Cardiac muscle cell (in vitro differentiated cells and primary cell): ENCODE measurements at places on chromosomes 7 and 10. TPM values are rescaled to one million over a fixed set of nuclear protein-coding genes. Genes with fewer than 3 reads are reported as not detected.
A peak's percentile ranks its signal among the peaks of the same experiment; 100 is the strongest.

ZNF394 gene
- 18.7 and 21.9 TPM in 2 replicates for polyA plus RNA-seq

ELMO1 gene
- polyA plus RNA-seq = 10.8 and 16.3 TPM in 2 replicates

CFAP70 gene
- polyA plus RNA-seq = 1.8 and 1.9 TPM in 2 replicates

CALML3 gene
- polyA plus RNA-seq = not detected in 2 replicates

FKBP6 gene
- polyA plus RNA-seq = 0.11 TPM in 1 of 2 replicates, not detected in the other

LRMDA gene
- 11.7 and 29.3 TPM in 2 replicates for polyA plus RNA-seq

INMT gene
- polyA plus RNA-seq = 0.98 and 2.2 TPM in 2 replicates

UTF1 gene
- polyA plus RNA-seq = not detected in 2 replicates

GRK5 gene
- 3.5 and 10.1 TPM in 2 replicates for polyA plus RNA-seq

ACTL6B gene
- polyA plus RNA-seq = not detected in 2 replicates

ABCC2 gene
- polyA plus RNA-seq = 0.12 and 0.92 TPM in 2 replicates

MYH16 gene
- 0.09 and 0.15 TPM in 2 replicates for polyA plus RNA-seq

OR2A1 gene
- not detected in 2 replicates for polyA plus RNA-seq

ZNF12 gene
- 16.8 and 31.5 TPM in 2 replicates for polyA plus RNA-seq

UCN3 gene
- polyA plus RNA-seq = not detected in 2 replicates

GRID2IP gene
- polyA plus RNA-seq = 0.06 and 0.11 TPM in 2 replicates

AKR1C1 gene
- 16.2 and 45.1 TPM in 2 replicates for polyA plus RNA-seq

PON1 gene
- polyA plus RNA-seq = 0.34 and 0.51 TPM in 2 replicates

VWDE gene
- polyA plus RNA-seq = 51.5 and 104 TPM in 2 replicates

GRCh38 chr7:123433665-123434064 lies 100.7 kb downstream of the IQUB start:
- no peaks in the 10 kb centered on the region for H3K27me3 ChIP-seq
- H3K4me1 ChIP-seq = no peaks in the 10 kb centered on the region
- H3K27ac ChIP-seq = no peak overlapping the region
- H3K4me3 ChIP-seq = no peak overlapping the region

GRCh38 chr7:67842571-67842970 lies 845.9 kb downstream of the TYW1 start:
- H3K27ac ChIP-seq = no peak overlapping the region
- H3K4me1 ChIP-seq = peaks cover 11% of the 10 kb centered on the region

- peak; percentile 56 for DNase-seq
- no peaks in the 10 kb centered on the region for H3K4me1 ChIP-seq
- H3K27ac ChIP-seq = no peak overlapping the region
Observed at GRCh38 chr10:92011560-92012214, 88.1 kb downstream of the BTAF1 start.

DNA sequence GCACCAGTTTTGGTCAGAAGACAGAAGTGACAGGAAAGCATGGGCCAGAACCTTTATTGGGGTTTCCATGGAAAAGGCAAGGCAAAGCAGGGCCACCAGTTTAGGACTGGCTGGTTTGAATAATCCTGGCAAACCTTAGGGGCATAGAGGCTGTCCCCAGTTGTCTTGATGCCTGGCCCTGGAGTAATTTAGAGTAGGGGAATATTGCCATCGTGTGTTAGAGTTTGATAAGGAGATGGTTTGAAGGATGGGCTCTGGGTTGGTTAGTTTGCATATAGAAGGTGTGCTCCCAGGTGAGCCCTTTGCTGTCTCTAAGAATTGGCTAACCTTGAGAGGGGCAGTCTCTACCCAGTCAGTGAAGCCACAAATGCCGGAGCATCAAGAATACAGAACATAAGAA lies 79.6 kb downstream of the ZNF777 start:
- H3K27me3 ChIP-seq = no peaks in the 10 kb centered on the region
- H3K36me3 ChIP-seq = no peaks in the 10 kb centered on the region
- no peak for DNase-seq
- no peak overlapping the region for H3K27ac ChIP-seq

GRCh38 chr10:1367938-1368841 lies 312.0 kb downstream of the WDR37 start:
- H3K4me3 ChIP-seq = no peak overlapping the region
- no peaks in the 10 kb centered on the region for H3K27me3 ChIP-seq

DNA sequence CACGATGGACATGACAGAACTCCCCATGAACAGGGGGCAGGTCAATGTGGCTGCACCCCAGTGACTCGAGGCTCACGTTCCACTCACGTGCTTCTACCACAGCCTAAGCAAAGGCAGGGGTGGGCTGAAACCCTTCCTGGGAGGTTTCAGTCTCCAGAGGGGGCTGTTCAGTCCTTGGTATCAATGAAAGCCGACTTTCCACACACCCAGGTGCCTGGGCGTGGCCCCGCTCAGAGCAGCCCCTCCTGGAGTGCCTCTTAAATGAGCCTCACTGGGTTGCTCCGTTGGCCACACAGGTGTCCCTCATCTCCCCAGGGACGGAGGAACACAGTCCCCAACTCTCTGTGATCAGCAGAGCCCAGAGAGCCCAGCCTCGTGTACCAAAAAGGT lies 90.5 kb upstream of the PDGFA start:
- no peaks in the 10 kb centered on the region for H3K27me3 ChIP-seq

GRCh38 chr10:61545170-61545569 lies 92.0 kb upstream of the TMEM26 start:
- DNase-seq = no peak
- H3K36me3 ChIP-seq = no peaks in the 10 kb centered on the region
- H3K27me3 ChIP-seq = no peaks in the 10 kb centered on the region
- no peaks in the 10 kb centered on the region for H3K4me1 ChIP-seq
- H3K27ac ChIP-seq = no peak overlapping the region
- H3K4me3 ChIP-seq = no peak overlapping the region

- no peaks in the 10 kb centered on the region for H3K4me1 ChIP-seq
- H3K36me3 ChIP-seq = no peaks in the 10 kb centered on the region
- no peak overlapping the region for H3K27ac ChIP-seq
- no peak overlapping the region for H3K4me3 ChIP-seq
- no peak for DNase-seq
- no peaks in the 10 kb centered on the region for H3K27me3 ChIP-seq
Observed at GRCh38 chr10:37067576-37067975, 57.8 kb upstream of the ANKRD30A start.

GRCh38 chr10:1978584-1978983 lies 241.3 kb upstream of the ADARB2 start:
- DNase-seq = no peak
- no peaks in the 10 kb centered on the region for H3K27me3 ChIP-seq
- no peak overlapping the region for H3K4me3 ChIP-seq

DNA sequence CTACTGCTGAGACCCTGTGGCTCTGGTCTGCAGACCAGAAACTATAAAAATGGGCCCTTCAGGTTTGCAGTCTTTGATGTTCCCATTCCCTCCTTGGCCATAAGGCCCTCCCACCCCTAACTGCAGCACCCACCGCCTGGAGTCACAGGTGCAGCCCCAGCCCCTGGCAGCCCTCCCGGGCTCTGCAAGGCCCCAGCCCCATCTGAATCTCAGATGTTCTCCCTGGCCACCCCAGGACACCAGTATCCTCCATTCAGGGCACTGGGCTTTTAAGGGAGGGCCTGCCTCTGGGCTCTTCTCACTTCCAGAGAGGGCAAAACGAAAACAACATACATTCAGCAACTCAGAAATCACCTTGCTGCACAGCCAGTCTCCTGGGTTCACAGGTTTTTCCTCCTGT lies 107.7 kb upstream of the RET start:
- no peak for DNase-seq
- H3K4me1 ChIP-seq = no peaks in the 10 kb centered on the region
- no peaks in the 10 kb centered on the region for H3K36me3 ChIP-seq
- H3K27me3 ChIP-seq = no peaks in the 10 kb centered on the region

- H3K4me3 ChIP-seq = no peak overlapping the region
- no peak for DNase-seq
- no peaks in the 10 kb centered on the region for H3K36me3 ChIP-seq
Observed at GRCh38 chr10:1567152-1567551, 170.2 kb downstream of the ADARB2 start.

GRCh38 chr10:62978482-62978881 lies 154.6 kb upstream of the NRBF2 start:
- no peaks in the 10 kb centered on the region for H3K27me3 ChIP-seq
- no peaks in the 10 kb centered on the region for H3K4me1 ChIP-seq
- H3K4me3 ChIP-seq = no peak overlapping the region
- no peak overlapping the region for H3K27ac ChIP-seq

DNA sequence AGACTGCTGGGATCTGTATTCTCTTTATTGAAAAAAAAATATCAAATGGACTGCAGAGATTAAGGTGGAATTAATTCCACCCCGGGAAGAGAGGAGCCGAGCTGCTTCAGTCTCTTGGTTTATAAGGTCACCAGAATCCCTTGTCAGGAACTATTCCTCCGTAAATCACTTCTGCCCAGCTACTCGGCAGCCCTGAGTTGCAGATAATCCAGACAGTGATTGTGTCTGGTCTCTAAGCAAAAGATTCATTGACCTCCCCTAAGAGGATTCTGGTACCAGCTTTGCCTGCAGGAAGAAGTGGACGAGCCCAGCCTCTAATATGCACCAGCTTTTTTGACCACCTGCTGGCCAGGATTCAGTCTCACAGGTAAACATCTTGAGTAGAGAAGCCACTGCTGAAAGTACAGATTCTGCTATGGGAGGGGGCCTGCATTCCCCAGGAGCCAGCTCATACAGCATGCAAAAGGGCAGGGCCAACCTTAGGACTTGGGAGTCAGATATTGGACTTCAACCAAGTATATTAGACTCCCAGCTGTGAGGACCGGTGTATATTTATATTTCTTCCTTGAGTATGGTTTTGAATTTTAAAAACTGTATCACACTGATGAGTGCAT lies 27.1 kb upstream of the PLXNA4 start:
- no peaks in the 10 kb centered on the region for H3K4me1 ChIP-seq
- peaks cover 39% of the 10 kb centered on the region for H3K27me3 ChIP-seq
- no peak overlapping the region for H3K4me3 ChIP-seq
- no peak overlapping the region for H3K27ac ChIP-seq

- DNase-seq = peak; percentile 77
- no peaks in the 10 kb centered on the region for H3K27me3 ChIP-seq
- H3K36me3 ChIP-seq = peaks cover 60% of the 10 kb centered on the region
Observed at GRCh38 chr7:73451780-73452398, 18.3 kb downstream of the FZD9 start.

GRCh38 chr10:102676534-102677315 lies 32.4 kb downstream of the TRIM8 start:
- peak overlapping the region; percentile 89 for H3K27ac ChIP-seq
- H3K27me3 ChIP-seq = no peaks in the 10 kb centered on the region
- H3K36me3 ChIP-seq = no peaks in the 10 kb centered on the region

GRCh38 chr7:26841003-26841739 lies 23.2 kb downstream of the SKAP2 start:
- H3K27me3 ChIP-seq = peaks cover 70% of the 10 kb centered on the region
- H3K36me3 ChIP-seq = no peaks in the 10 kb centered on the region
- H3K4me3 ChIP-seq = no peak overlapping the region
- no peak for DNase-seq

DNA sequence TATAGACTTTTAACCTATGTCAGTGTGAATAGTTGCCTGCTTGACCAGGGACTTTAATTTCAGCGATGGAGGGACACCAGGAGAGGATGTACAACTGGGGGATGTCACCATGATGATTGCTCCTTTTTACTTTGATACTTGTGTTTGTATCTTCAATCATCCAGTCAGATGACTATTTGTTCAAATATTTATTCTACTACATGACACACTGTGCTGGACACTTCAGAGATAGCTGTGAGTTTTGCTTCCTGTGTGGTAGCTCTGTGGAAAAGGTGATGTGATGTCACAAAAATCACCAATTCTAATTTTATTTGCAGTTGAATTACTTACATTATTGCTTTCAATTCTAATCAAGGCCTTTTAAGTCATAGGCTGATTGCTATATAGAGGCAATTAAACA lies 62.7 kb upstream of the CREB5 start:
- no peaks in the 10 kb centered on the region for H3K27me3 ChIP-seq
- H3K36me3 ChIP-seq = no peaks in the 10 kb centered on the region
- DNase-seq = no peak
- H3K4me3 ChIP-seq = no peak overlapping the region

DNA sequence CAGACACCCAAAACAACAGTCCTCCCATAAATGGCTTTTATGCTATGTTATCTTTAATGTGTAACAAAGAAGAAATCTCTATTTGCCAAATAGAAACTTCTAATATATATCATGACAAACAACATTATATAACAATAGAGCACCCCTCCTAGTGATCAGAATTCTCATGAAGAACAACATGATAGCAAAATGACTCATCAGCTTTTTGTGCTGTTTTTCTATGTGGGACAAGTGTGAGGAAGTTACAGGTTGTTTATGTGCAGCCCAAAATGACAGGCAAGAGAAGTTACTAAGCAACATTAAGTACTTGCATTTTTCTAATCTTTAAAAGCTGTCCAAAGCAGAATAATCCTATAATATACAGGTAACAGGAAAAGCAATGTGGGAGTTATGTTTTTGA lies 7.7 kb downstream of the DGKB start:
- DNase-seq = no peak
- no peaks in the 10 kb centered on the region for H3K36me3 ChIP-seq
- no peak overlapping the region for H3K4me3 ChIP-seq
- H3K4me1 ChIP-seq = no peaks in the 10 kb centered on the region

GRCh38 chr7:21357151-21358097 lies 70.5 kb upstream of the SP4 start:
- DNase-seq = no peak
- H3K4me3 ChIP-seq = no peak overlapping the region
- no peaks in the 10 kb centered on the region for H3K36me3 ChIP-seq
- no peaks in the 10 kb centered on the region for H3K27me3 ChIP-seq
- H3K4me1 ChIP-seq = peaks cover 3% of the 10 kb centered on the region

GRCh38 chr10:22875581-22875980 lies 52.3 kb upstream of the ARMC3 start:
- no peaks in the 10 kb centered on the region for H3K27me3 ChIP-seq
- H3K4me3 ChIP-seq = no peak overlapping the region
- no peaks in the 10 kb centered on the region for H3K36me3 ChIP-seq
- DNase-seq = no peak
- H3K4me1 ChIP-seq = no peaks in the 10 kb centered on the region
- H3K27ac ChIP-seq = no peak overlapping the region

- H3K27me3 ChIP-seq = no peaks in the 10 kb centered on the region
- H3K36me3 ChIP-seq = no peaks in the 10 kb centered on the region
- H3K4me1 ChIP-seq = no peaks in the 10 kb centered on the region
- H3K4me3 ChIP-seq = no peak overlapping the region
Observed at GRCh38 chr7:156594283-156595080, 46.1 kb upstream of the RNF32 start.

GRCh38 chr10:73991203-73991883 lies 6.6 kb upstream of the VCL start:
- H3K4me3 ChIP-seq = no peak overlapping the region
- no peak for DNase-seq
- H3K4me1 ChIP-seq = no peaks in the 10 kb centered on the region

GRCh38 chr10:509361-510102 lies 179.9 kb downstream of the DIP2C start:
- H3K36me3 ChIP-seq = no peaks in the 10 kb centered on the region
- no peak for DNase-seq
- H3K27ac ChIP-seq = no peak overlapping the region
- H3K27me3 ChIP-seq = peaks cover 3% of the 10 kb centered on the region
- H3K4me1 ChIP-seq = peaks cover 22% of the 10 kb centered on the region

DNA sequence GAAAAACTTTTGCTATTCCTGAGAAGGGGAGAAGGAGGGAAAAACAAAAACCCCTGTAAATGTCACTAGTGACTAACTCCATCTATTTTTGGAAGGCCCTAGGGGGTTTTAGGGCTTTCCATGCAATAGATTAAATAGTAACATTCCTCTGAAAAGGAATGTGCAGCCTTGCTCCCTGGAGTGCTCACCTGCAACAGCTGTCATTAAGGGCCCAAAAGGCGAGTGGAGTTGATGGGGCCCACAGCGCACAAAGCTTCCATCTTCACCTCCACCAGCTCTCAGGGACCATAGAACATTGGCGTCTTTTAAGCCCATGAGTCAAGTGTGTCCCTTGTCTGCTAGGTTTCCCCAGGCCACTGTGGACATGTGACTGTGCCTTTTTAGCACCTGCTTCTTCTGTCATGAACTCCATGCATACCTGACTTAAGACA lies 58.0 kb upstream of the IL6 start:
- H3K4me1 ChIP-seq = no peaks in the 10 kb centered on the region
- no peak for DNase-seq
- no peak overlapping the region for H3K27ac ChIP-seq

- H3K4me1 ChIP-seq = no peaks in the 10 kb centered on the region
- H3K27ac ChIP-seq = no peak overlapping the region
- no peak for DNase-seq
- H3K4me3 ChIP-seq = no peak overlapping the region
Observed at GRCh38 chr7:111324228-111324627, 233.3 kb downstream of the LRRN3 start.
